ENCODE measurements at places on chromosomes 1 and 21. TPM values are rescaled to one million over a fixed set of nuclear protein-coding genes. Genes with fewer than 3 reads are reported as not detected.

DNA sequence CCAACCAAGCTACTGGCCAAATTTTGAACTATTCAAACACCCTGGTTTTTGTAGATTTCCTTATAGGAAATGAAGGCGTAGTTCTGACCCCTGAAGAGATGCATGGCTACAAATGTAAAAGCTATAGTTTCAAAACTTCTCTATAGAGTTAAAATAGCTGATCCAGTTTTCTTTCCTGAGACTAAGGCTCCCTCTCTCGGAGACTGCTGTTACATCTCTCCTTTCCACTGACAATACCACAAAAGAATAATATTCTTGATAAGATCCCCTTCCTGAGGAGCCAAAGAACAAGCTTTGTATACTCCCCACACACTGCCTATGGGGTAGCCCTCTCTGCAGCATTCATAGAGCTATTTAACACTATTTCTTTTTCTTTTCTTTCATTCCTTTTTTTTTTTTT is 6.7 kb upstream of the CFAP126 start:
- no peaks in the 10 kb centered on the region for H3K36me3 ChIP-seq
- no peaks in the 10 kb centered on the region for H3K27me3 ChIP-seq
- no peak for DNase-seq
- no peak overlapping the region for H3K27ac ChIP-seq
- H3K4me1 ChIP-seq, result no peaks in the 10 kb centered on the region

Gene SLC44A3
- not detected for polyA plus RNA-seq

DNA sequence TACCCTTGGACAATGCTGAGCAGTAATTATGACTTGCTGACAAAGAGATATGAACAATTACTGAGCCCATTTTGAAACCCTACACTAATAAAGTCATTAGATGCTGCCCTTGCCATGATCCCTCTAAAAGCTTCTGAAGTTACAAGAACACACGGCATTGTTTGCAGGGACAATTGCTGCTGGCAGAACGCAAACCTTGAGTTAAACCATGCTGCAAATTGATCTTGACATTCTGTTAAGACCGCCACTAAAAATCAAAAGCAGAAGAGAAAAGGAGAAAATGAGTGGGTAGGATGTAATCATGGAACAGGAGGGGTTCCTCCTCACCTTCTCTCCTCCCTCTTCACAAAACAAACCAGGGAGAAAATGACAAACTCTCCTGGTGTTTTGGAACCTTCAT is 136.2 kb upstream of the DMRTA2 start:
- no peaks in the 10 kb centered on the region for H3K36me3 ChIP-seq

Gene LDLRAD1
- polyA plus RNA-seq, result not detected

Gene HSPB7
- polyA plus RNA-seq, result 0.34 TPM

GRCh38 chr1:88180449-88181108 is 503.5 kb upstream of the PKN2 start:
- no peaks in the 10 kb centered on the region for H3K27me3 ChIP-seq
- no peak overlapping the region for H3K27ac ChIP-seq
- peak; percentile 35 for DNase-seq
- no peaks in the 10 kb centered on the region for H3K4me1 ChIP-seq
- H3K36me3 ChIP-seq, result no peaks in the 10 kb centered on the region
- no peak overlapping the region for H3K4me3 ChIP-seq

DNA sequence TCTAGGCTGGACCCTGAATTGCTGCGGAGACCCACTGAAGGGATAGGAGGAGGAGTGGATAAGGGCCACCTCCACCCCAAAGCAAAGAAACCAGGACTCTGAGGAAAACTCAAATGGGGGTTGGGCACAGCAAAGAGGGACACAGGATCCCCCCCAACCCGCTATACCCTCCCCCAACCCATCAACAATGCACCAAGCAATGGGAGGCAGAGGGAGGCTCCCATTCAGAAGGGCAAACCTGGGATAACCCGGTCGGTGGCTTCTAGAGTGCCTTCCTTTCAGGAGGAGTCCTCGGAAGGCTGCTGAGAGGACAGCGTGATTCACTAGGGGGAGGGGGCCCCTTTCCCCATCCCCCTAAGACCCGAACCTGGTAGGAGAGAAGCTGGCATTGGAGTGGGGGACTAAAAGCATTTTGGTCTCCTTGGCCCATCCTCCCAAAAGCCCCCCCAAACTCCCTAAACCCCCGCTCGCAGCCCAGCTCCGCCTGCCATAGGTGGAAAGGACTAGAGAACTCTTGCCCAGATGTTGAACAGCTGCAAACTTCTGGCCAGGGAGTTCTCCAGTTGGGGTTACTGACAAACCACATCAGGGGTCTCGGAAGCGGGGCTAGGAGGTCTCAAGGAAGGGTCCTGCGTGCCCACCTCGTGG is 1.3 kb downstream of the MEF2D start:
- peaks cover 4% of the 10 kb centered on the region for H3K36me3 ChIP-seq
- DNase-seq, result no peak
- peak overlapping the region; percentile 92 for H3K4me3 ChIP-seq
- peak overlapping the region; percentile 97 for H3K27ac ChIP-seq
- no peaks in the 10 kb centered on the region for H3K27me3 ChIP-seq

DNA sequence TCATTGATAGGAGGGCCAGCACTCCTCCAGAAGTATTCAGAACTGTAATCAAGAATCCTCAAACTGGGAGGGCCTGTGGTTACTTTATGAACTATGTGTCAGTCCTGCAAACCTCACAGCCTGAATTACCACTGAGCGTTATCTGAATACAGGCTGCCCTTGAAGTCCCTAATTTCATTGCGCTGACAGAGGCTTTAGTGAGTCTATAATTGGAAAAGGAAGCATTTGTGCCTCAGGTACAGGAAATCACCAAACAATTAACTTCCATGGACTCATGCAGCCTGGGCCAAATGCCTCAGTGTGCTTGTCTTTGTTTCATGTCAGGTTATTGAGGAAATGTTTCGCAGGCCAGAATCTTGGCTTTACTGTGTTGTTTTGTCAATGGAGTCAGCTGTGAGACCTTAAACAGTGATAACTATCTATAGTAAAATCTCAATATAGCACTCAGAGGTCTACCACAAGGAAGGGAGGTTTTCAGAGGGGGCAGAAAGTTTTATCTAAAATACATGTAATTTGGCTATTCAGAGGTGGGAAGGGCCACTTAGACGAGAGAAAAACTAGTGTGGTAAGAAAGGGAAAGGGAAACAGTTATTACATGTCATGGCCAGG is 32.9 kb upstream of the DOCK7 start:
- no peak overlapping the region for H3K27ac ChIP-seq
- H3K27me3 ChIP-seq, result no peaks in the 10 kb centered on the region
- 0 out of 2 replicates have a peak, but pooled peaks cover 5% of the 10 kb centered on the region for H3K4me1 ChIP-seq
- no peaks in the 10 kb centered on the region for H3K36me3 ChIP-seq
- H3K4me3 ChIP-seq, result no peak overlapping the region

- no peaks in the 10 kb centered on the region for H3K36me3 ChIP-seq
- H3K27ac ChIP-seq, result no peak overlapping the region
- H3K27me3 ChIP-seq, result no peaks in the 10 kb centered on the region
- peaks cover 20% of the 10 kb centered on the region for H3K4me1 ChIP-seq
- DNase-seq, result no peak
- H3K4me3 ChIP-seq, result no peak overlapping the region
These were observed 138.7 kb downstream of the MIS18A start for GRCh38 chr21:32140151-32140550.

DNA sequence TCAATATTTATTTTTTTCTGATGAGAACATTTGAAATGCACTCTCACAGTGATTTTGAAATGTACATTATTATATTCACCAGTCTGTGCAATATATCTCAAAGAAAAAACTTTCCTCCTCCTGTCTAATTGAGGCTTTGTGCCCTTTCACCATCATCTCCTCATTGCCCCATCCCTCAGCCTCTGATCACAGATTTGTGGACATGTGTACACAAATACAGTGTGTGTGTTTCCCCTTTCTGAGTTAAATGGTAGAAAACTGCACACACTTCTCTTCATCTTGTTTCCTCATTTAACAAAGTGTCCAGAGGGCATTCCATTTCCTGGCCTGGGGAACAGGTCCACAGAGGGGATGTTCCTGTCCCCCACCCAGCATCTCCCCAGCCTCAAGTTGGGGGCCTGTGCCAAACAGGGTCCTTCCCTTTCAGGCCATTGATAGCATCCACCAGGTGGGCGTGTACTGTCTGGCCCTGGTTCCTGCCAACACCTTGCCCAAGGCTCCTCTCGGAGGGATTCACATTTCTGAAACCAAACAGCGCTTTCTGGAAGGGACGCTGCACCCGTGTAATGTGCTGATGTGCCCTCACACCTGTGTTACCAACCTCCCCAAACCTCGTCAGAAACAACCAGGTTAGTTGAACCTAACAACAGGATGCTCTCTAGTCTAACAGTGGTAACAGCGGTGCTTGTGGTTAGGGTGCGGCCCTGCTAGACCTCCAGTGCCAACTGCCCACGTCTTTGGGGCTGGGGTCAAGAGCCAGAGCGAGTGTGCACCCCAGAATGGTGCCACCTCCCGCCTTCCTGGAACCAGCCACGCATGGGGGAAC is 54.6 kb downstream of the S100B start:
- no peak for DNase-seq
- H3K4me1 ChIP-seq, result no peaks in the 10 kb centered on the region
- H3K36me3 ChIP-seq, result peaks cover 12% of the 10 kb centered on the region
- H3K27me3 ChIP-seq, result no peaks in the 10 kb centered on the region
- H3K4me3 ChIP-seq, result no peak overlapping the region

- H3K36me3 ChIP-seq, result no peaks in the 10 kb centered on the region
- H3K4me1 ChIP-seq, result no peaks in the 10 kb centered on the region
- peaks cover 13% of the 10 kb centered on the region for H3K27me3 ChIP-seq
- H3K4me3 ChIP-seq, result peak within 1 kb of the TSS; percentile 11
These were observed at the start of gene SYNC for GRCh38 chr1:32702599-32703478. SYNC (minus strand) TSS chr1:32702770; CDS start chr1:32702660, 110 bp downstream.

- H3K4me1 ChIP-seq, result no peaks in the 10 kb centered on the region
- H3K27me3 ChIP-seq, result no peaks in the 10 kb centered on the region
- no peak overlapping the region for H3K4me3 ChIP-seq
- no peak overlapping the region for H3K27ac ChIP-seq
These were observed 50.1 kb downstream of the TIAM1 start for GRCh38 chr21:31293986-31294385.

Gene C1orf141
- not detected for polyA plus RNA-seq

DNA sequence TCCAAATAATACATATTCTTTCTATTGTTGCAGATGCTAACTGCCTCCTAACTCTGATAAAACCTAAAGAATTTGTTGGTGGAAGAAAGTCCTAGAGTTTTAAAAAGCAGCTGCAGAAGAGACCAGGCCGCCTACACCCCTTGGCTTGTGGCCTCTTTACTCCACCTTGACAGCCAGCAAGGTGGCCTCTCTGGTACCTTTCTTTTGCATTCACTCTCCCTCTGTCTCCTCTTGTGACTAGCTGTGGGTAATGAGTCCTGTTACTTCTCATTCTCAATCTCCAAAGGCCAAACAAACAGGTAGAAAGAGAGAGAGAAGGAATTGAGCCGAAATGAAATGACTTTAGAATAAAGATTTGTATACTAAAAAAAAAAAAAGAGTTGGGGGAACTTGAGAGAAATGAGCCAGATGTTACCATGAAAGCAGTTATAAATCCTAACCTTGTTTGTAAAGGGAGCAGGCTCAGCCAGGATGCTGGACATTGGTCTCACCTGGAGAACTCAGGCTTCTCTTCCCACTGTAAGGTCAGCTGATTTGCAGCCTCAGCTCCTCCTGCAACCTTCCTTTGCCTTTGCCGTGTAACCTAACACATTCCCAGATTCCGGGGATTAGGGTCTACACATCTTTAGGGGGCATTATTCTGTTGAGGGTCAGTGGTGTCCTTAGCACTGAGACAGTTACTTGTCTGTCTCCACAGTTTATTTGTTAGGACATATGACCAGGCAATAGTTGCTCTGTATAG is 164.1 kb upstream of the IRF2BP2 start:
- H3K4me3 ChIP-seq, result no peak overlapping the region
- H3K36me3 ChIP-seq, result no peaks in the 10 kb centered on the region
- H3K27me3 ChIP-seq, result peaks cover 21% of the 10 kb centered on the region
- H3K4me1 ChIP-seq, result peaks cover 21% of the 10 kb centered on the region
- H3K27ac ChIP-seq, result no peak overlapping the region

DNA sequence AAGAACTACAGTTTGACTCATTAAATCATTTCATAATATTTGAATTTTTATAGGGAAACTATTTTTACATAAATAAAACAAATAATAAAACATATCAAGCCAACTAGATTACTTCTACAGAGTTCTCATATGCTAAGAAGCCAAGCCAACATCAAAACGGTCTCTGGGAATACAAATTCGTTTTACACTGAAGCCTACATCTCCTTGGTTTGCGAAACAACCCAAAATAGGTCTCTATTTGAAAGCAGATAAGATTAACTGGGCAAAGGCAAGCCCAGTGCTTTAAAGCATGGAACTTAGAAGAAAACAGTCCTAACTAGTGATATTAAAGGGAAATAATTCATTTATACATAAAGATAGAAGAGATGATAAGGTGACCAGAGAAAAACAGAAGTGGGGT is 25.3 kb downstream of the MIXL1 start:
- no peak overlapping the region for H3K4me3 ChIP-seq
- DNase-seq, result no peak
- H3K27me3 ChIP-seq, result no peaks in the 10 kb centered on the region
- no peaks in the 10 kb centered on the region for H3K36me3 ChIP-seq
- no peaks in the 10 kb centered on the region for H3K4me1 ChIP-seq

Gene CNR2
- 12.1 TPM for polyA plus RNA-seq

- H3K4me1 ChIP-seq, result no peaks in the 10 kb centered on the region
- H3K27me3 ChIP-seq, result no peaks in the 10 kb centered on the region
- H3K4me3 ChIP-seq, result no peak overlapping the region
- DNase-seq, result no peak
These were observed 4.8 kb downstream of the KRTAP21-3 start for GRCh38 chr21:30713766-30714165.

GRCh38 chr1:8314346-8315280 is 3.3 kb upstream of the SLC45A1 start:
- DNase-seq, result peak; percentile 11
- no peaks in the 10 kb centered on the region for H3K27me3 ChIP-seq
- H3K4me1 ChIP-seq, result no peaks in the 10 kb centered on the region

- H3K4me1 ChIP-seq, result peaks cover 35% of the 10 kb centered on the region
- no peaks in the 10 kb centered on the region for H3K36me3 ChIP-seq
- no peak overlapping the region for H3K4me3 ChIP-seq
- H3K27me3 ChIP-seq, result no peaks in the 10 kb centered on the region
- no peak overlapping the region for H3K27ac ChIP-seq
- DNase-seq, result no peak
These were observed 3.2 kb downstream of the COL16A1 start for GRCh38 chr1:31700468-31701090.

- H3K4me3 ChIP-seq, result no peak overlapping the region
- peaks cover 14% of the 10 kb centered on the region for H3K4me1 ChIP-seq
- DNase-seq, result no peak
- H3K27ac ChIP-seq, result no peak overlapping the region
- no peaks in the 10 kb centered on the region for H3K36me3 ChIP-seq
These were observed 33.3 kb downstream of the ZNF281 start for GRCh38 chr1:200376528-200376927.

- H3K27me3 ChIP-seq, result no peaks in the 10 kb centered on the region
- DNase-seq, result no peak
- no peaks in the 10 kb centered on the region for H3K36me3 ChIP-seq
- no peak overlapping the region for H3K4me3 ChIP-seq
- H3K4me1 ChIP-seq, result no peaks in the 10 kb centered on the region
These were observed 383.3 kb upstream of the PKN2 start for GRCh38 chr1:88300752-88301263.

Gene DPYD
- 7.5 TPM for polyA plus RNA-seq

GRCh38 chr1:117346206-117346928 is 20.9 kb upstream of the MAN1A2 start:
- no peaks in the 10 kb centered on the region for H3K36me3 ChIP-seq
- H3K27ac ChIP-seq, result no peak overlapping the region
- H3K4me1 ChIP-seq, result no peaks in the 10 kb centered on the region
- no peak overlapping the region for H3K4me3 ChIP-seq

Gene NBPF9
- 3.2 TPM for polyA plus RNA-seq
